ENCODE measurements at places on chromosomes 6 and 20.

- DNase-seq = no peak
Observed at GRCh38 chr6:70404658-70405057, 8.7 kb upstream of the FAM135A start.

DNA sequence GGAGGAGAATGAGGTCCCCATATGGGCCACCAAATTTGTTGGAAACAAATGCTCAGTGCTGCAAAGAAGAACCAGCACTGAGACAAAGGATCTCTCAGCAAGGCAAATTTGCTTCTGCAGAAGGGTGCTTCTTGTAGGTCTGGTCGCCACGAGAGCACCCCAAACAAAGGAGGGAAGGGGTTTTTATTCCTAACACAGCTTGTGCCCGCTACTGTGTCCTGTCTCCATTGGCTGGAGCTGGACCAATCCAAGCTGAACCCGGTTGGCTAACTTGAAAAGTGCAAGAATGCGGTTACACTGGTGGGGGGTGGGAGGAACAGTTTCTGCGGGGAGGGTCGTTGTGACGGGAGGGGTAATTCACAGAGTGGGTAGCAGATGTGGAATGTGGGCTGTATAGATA lies 54.1 kb upstream of the TULP1 start:
- DNase-seq = no peak

DNA sequence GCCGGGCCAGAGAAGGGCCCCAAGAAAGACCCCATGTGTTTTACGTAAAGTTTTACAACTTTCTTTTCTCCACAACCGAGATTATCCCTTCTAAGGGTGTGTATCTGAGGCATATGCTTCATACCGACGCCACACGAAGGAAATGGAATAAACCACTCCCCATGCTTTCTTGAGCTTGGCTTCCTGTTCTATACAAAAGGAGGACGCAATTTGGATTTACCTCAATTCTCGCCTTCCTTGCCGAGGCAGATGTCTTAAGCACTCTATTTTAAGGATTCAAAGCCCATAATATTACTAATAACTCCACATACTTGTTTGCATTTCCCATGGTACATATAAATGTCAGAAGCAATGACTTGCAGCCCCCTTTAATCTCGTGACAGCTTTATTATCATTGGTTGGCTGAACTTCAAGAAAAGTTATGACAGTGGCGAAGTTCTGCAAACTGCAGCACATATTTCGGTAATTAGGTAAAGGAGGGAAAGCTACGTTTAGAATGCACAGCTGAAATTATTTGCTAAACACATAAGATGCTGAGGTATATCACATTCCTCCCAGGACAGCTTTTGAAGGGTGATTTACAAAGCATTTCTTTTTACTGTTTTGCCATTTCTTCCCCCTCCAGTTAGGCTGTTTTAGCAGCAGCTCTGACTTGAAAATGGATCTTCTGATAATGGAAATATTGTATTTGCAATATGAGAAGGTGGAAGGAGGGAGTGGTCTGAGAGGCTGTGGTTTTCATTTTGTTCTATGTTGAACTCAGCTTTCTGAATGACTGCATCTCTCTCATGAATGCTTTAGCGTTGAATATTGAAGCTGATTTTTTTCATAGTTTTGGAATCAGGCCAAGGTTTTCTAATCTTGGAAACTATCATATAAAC lies 330.5 kb downstream of the EPHA7 start:
- no peak for DNase-seq

DNA sequence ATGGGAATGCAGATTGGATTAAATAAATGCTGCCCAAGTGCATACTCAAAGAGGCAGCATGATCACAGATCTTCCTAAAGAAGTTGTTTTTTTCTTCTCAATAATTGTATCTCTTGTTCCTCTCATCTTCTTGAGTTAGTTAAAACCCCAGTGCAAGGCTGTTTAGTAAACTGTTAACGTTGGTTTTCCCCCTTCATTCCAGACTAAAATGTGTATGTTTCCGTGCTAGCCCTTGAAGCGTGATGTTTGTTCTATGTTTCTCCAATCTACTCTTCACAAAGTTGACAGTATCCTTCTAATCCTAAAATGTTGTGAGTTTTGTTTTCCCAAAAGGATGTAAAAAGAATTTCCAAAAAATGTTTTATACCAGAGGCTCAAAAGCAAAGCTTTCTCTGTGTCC lies 15.6 kb downstream of the CYP24A1 start:
- no peak for DNase-seq

GRCh38 chr6:25777856-25778649 lies 23.5 kb downstream of the SLC17A4 start:
- DNase-seq = no peak
